Activated CD4-positive, alpha-beta memory T cell treated with anti-CD3 and anti-CD28 coated beads, Interleukin-2, amount 10 ng/mL, durations not matched to agents 7 days and 5 days (primary cell): ENCODE measurements at places on chromosomes 2 and 18.

GRCh38 chr2:132621131-132621875 lies 48.7 kb downstream of the LYPD1 start:
- DNase-seq = no peak

GRCh38 chr2:31693882-31694281 lies 113.1 kb upstream of the SRD5A2 start:
- no peak for DNase-seq

- DNase-seq = no peak
These were observed 220.3 kb downstream of the ANAPC1 start for GRCh38 chr2:111663471-111664274.

DNA sequence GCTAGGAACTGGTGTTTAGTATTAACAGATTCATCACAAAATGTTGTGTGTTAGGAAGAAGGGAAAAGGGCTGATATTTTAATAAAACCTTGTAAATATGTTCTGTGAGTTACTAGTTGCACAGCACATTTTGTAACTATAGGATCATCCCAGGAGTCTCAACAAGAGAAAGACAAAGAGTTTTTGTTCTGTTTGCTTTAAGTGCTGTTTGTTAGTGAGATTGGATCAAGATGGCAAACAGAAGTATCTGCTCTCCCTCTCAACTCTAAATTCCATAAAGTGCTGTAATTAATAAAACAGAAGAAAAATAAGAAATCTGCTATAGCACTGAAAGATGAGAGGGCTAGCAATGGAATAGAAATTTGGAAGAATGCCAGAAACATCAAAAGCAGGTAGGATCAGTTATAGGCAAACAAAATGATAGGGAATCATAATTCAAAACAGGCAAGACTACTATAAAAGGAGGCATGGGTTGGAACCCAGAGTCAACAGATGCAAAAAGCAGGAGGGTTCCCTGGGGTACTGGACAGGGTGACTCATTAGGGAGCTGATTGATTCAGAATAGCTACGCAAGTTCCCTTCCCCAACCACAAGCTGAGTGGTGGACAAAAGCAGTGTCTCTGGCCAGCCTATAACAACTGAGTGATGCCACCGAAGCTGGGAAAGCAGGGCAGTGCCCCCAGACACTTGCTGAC lies 75.8 kb downstream of the DYNC1I2 start:
- no peak for DNase-seq

- DNase-seq = no peak
These were observed 713.7 kb downstream of the ADCYAP1 start for GRCh38 chr18:1618364-1618763.

DNA sequence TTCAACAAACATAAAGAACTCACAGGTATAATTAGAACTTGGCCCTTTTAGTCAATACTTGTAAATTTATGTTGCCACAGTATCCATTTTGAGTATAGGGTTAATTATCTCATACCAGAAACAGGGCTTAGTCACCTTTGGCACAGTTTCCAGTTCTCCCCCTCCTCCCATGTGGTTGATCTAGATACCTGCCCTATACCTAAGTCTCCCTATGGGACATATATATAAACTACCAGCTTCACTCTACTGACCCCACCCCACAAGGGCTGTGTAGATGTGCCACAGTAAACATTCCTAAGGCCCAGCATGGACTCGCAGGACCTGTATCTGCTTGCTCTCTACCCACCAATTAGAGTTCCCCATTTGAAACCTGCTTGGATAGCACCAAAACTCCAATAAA lies 371.7 kb upstream of the RND3 start:
- no peak for DNase-seq

DNA sequence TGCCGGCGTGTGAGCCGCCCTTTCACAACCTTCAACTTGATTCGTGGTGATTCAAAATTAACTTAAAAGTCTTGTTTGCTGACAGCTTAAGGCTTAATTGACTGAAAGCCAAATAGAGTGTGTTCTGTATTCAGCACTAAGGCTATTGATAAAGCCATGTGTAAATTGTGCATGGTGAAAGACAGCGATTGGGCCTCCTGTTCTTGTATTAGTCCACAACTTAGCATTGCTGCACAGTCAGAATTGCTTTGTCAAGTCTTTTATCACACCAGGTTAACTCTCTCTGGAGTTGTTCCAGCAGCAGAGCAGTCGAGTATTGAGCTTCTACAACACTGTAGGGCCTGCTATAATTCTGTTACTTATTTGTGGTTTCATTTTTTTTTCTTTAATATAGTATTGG lies 210.1 kb downstream of the WDR7 start:
- DNase-seq = no peak
